Foreskin keratinocyte (primary cell): ENCODE measurements at places on chromosomes 13 and 19.

GRCh38 chr19:38033658-38034491, 126.9 kb downstream of the SIPA1L3 start:
- no peak for DNase-seq

- peak; percentile 45 for DNase-seq
Observed at GRCh38 chr13:42048684-42049453, 421 bp downstream of the DGKH start.

GRCh38 chr13:33345842-33346241, 60.3 kb upstream of the STARD13 start:
- no peak for DNase-seq

DNA sequence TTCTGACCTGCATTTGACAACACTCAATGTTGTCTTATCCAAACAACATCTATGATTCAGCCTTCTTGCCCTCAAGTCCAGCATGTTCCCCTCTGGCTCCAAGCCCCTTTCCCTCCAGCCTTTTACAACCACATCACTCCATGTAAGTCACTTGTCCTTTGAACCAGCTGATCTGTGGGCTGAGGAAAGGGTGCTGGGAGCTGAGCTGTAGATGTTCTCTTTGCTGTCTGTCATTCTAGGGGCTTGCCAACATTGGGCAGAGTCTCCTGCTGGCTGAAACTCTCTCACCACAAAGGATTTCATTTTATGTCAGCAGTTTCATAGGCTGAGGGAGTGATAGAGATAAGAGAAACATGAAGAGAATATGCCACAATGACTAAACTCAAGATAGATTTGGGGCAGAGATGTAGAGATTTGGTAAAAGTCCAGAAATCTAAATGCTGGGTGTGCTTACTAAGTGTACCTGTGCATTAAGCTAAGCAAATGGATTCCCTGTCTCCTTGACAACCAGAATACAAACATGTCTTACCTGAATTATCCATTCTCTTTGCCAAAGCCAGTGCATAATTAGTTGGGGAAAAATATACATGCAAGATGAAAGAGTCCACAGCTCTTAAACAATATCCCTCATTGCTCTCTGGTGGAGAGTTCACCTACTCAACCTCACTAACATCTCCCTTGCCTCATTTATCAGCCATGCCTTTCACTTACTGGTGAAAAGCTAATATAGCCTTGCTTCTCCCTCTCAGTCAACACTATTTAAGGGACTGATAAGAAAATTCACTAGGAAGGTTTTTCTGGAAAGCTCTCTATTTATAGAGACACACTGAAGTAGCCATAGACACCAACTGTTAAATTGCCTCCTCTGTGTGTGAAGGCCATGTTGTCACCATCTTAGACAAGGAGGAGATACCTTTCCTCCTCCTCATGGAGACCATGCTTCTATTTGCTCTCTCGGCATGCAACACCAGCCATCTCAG, 175.5 kb upstream of the SERP2 start:
- no peak for DNase-seq

- DNase-seq: peak; percentile 63
Observed at GRCh38 chr19:35109395-35110112, 6.1 kb upstream of the FXYD3 start.

- DNase-seq: peak; percentile 44
Observed at GRCh38 chr19:49680421-49681351, 3.6 kb downstream of the PRMT1 start.

- DNase-seq: no peak
Observed at GRCh38 chr19:29478578-29479565, 46.9 kb upstream of the VSTM2B start.

DNA sequence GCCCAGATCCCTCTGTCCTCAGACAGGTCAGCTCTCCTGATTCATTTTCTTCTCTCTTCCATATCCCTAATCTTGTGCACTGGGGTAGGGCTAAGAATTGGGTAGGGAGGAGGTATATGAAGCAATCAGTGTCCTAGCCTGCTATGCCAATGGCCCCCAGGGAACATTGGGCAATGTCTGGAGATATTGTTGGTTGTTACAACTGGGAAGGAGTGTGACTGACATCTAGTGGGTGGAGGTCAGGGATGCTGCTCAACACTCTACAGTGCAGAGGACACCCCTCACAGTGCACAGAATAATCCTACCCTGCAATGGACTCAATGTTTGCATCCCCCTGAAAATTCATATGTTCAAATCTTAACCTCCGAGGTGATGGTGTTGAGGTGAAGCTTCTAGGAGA, 57.5 kb downstream of the CPAMD8 start:
- DNase-seq: peak; percentile 14

GRCh38 chr19:40666803-40667438, 23.5 kb downstream of the NUMBL start:
- DNase-seq: no peak

DNA sequence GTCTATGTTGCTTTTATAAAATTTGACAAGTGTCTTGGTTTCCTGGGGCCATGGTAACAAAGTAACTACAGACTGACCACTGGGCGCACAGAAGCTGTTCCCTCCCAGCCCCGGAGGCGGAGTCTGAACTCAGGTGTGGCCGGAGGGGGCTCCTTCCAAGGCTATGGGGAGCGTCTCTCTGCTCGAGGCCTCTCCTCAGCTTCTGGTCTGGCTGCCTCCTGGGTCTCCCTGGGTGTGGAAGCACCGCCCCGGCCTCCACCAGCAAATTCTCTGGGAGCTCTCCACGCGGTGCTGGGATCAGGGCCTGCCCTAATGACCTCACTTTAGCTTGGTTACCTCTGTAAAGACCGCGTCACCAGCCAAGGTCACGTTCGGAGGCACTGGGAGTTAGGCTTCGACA, 45.7 kb upstream of the F7 start:
- DNase-seq: no peak

- no peak for DNase-seq
Observed at GRCh38 chr19:42096255-42096837, 20.4 kb downstream of the ZNF574 start.

GRCh38 chr13:50883728-50884127, 25.9 kb upstream of the RNASEH2B start:
- no peak for DNase-seq

GRCh38 chr13:23455401-23456185, 22.1 kb upstream of the SACS start:
- no peak for DNase-seq

GRCh38 chr13:93797463-93797862, 570.9 kb downstream of the GPC6 start:
- DNase-seq: no peak
